ENCODE measurements at places on chromosomes 7 and 10. TPM values are rescaled to one million over a fixed set of nuclear protein-coding genes. Genes with fewer than 3 reads are reported as not detected.
A peak's percentile ranks its signal among the peaks of the same experiment; 100 is the strongest.

SPDYE5 gene
- total RNA-seq = not detected

PIK3CG gene
- total RNA-seq = 1.2 TPM

MRLN gene
- not detected for total RNA-seq

SMO gene
- total RNA-seq = 14.3 TPM

CALML3 gene
- not detected for total RNA-seq

CHST3 gene
- total RNA-seq = 15.8 TPM

PSMC2 gene
- total RNA-seq = 242 TPM

MKX gene
- not detected for total RNA-seq

STOX1 gene
- 1.6 TPM for total RNA-seq

GTF2IRD2 gene
- 6.7 TPM for total RNA-seq

CLDN4 gene
- total RNA-seq = not detected

DNA sequence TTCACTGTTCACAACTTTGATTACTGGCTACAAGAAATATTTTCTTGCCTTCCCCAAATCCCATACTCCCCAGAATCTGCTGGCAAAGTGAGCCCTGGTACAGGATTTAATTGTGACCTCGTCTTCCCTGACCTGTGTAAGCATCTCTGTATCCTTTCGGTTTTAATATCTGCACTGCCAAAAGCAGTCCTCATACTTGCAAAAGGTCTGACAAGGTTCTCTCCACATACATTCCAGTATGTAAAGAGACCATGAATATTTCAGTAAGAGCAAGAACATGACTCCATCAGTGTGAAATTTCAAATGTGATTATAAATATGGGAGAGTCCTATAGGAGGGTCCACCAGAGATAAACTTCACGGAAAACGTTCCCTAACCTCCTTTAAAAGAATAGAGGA, 134.0 kb upstream of the TCF7L2 start:
- DNase-seq = no peak

DNA sequence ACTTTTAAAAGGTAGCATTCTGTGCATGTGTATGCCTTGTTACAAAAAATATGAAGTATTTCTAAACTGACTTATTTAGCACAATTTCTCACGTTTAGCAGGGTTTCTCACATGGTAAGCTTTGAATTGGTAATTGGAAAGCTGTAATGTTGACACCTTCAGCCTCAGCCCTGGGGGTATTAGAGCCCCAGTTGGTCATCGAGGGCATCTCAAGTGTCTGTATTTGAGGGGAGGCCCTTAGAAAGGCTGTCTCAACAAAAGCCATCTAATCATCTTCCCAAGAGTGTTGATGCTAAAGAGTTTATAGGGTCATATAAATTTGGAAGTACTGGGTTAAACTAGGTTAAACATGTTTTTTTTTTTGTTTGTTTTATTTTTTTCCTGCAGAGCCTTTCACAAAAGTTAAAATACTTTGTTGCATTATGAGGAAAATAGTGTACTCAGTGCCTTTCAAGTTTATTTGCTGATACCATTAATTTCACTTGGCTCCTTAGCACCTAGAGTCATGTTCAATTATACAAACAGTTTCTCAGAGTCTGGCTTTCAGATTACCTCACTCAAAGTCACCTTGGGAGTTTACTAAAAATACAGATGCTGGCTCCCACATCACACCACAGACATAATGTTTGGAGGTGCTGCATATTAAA, 134.0 kb downstream of the CD36 start:
- DNase-seq = no peak

DNA sequence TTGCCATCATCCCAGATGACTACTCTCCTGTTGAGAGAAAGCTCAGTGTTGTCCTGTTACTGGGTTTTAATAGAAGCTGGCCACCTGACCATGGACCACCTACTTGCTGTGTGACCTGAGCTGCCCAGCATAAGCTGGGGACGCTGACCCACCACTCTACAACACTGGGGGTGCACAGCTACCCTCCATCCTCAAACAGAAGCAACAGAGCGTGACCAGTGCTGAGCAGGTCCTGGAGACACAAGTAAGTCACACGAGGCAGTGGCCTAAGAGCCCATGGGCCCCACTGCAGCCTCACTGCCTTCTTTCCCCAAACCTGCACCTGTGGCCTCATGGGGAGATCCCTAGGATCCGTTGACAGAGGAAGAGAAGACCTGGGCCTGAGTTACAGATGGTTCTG, 198.6 kb upstream of the ADARB2 start:
- DNase-seq = no peak

GRCh38 chr10:120184547-120185337, 272.3 kb upstream of the PLPP4 start:
- no peak for DNase-seq

DNA sequence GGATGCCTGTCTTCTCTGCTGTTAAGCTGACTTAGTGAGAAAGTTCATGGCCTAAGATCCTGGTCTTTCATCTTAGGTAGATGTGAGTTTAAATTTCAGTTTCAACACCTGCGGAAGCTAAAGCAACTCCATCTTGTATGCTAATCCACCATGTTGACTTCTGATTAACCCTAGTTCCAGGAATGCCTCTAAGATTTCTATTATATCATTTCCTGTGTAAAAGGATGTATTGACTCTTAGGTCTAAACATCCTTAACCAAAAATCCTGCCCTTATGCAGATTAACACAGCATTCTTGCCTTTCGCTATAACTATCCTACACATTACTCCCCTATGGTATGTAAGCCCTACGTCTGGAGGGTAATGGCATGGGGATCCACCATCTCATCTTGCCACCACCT, 94.4 kb upstream of the CCDC6 start:
- DNase-seq = no peak

DNA sequence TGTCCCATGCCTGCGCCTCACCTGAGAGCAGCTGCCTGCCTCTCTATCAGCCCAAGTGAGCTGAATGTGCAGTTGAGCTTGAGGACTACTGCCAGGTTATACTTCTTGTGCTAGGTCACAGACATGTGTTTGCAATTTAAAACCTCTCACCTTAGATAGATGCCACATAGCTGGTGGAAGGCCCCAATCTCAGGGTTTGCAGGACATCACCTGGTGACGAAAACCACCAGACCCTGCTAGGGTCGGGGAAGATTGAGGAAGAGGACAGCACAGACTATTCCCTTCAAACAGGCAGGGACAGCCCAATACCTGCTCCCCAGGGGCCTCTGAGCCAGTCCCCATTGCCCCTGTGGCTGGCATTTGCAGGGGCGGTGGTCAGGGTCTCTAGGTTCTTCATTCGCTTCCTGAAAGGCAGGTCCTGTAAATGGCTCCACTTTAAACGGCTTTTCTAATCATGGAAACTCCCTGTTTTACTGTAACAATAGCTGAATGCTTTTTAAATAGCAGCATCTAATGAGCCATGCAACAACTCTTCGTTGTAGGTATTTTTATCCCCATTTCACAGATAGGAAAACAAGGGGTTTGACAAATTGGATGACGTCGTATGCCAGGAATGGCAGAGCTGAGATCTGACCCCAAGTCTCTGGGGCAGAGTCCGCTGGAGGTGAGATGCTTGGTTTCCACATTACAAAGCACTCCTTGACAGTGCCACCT, 80.1 kb downstream of the EMX2 start:
- no peak for DNase-seq

DNA sequence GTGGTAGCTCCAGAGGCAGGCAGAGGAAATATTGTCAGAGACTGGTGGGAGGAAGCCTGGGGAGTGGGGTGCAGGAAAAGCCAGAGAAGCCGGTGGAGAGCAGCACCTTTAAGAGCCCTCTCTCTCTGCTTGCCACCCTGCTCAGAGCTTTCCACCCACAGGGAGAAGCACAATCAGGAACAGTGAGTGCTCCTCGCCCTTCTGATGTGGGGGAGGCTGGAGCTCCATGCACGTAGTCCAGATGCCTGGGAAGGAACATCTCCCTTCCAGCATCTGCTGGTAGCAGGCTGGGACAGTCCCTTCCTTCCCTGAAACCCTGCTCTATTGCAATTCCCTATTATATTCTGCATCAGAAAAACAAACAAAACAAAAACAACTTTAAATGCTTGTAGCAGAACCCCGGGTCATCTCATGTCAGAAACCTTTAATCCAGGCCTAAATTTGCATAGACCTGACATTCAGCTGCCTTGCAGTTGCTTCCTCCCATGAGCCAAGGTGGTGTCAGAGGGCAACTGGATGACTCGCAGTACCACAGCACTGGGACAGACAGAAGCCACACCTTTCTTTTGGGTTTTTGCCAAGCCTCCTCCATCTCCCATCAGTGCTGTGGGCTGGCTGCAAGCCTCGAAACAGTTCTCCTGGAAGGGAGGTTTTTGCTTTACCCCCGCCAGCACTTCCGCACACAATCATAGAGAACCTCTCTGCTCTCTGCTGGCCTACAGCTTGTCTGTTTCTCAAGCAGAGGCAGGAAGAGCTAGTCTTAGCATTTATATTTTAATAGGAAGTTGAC, 13.1 kb downstream of the AVPI1 start:
- no peak for DNase-seq

DNA sequence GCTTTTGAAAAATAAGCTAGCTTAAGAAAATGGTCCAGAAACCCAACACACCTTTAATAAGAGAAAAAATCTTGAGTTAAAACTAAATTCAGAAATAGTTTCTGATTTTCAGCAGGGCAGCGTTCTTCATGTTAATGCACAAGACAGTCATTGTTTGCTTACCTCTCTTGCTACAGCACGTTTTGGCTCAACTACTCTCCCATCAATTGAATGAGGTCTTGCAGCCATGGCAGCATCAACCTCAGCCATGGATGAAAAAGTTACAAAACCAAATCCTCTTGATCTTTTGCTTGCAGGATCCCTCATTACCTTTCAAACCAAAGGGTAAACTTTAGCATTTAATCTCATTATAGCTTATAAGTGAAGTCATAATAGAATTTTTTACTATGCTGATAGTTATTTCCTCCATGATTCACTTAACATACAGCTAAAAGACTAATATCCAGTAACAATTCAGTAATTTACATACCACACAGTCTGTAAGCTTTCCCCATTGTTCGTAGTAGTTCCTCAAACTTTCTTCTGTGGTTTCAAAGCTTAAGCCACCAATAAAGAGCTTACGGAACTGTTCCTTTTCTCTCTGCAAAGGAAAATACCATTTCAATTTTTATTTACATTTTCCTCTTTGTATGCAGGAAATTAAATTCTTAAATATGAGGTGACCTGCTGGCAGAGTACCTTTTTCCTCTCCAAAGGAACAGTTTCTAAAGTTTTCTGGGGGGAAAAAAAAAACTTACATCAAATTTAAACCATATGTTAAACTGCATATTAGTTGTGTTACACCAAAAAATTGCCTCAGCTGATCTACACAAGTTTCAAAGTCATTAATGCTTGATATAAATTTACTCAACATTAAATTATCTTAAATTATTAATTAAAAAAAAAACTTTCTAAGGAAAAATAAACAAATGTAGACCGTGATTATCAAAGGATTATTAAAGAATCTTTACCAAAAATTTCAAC, 3.1 kb downstream of the HNRNPA2B1 start:
- DNase-seq = peak; percentile 46

DNA sequence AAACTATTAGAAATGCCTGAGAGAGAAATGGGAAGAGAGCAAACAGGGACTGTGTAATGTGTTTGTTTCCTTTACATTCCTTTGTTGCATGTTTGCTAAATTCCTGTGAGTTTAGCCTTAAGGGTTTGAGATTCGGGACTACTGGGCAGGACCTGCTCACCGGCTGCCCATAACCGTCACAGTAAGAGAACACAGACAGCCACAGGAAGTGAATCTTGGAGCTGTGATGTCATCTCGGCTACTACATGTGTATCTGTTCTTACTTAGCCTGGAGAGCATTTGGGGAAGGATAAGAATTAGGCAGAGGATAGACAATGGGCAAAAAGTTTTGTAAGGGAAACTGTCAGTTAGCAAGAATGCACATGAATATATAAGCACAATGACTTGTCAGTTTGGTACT, 485.1 kb upstream of the KLF6 start:
- peak; percentile 78 for DNase-seq

GRCh38 chr7:47535035-47535703, 46.7 kb downstream of the TNS3 start:
- no peak for DNase-seq

DNA sequence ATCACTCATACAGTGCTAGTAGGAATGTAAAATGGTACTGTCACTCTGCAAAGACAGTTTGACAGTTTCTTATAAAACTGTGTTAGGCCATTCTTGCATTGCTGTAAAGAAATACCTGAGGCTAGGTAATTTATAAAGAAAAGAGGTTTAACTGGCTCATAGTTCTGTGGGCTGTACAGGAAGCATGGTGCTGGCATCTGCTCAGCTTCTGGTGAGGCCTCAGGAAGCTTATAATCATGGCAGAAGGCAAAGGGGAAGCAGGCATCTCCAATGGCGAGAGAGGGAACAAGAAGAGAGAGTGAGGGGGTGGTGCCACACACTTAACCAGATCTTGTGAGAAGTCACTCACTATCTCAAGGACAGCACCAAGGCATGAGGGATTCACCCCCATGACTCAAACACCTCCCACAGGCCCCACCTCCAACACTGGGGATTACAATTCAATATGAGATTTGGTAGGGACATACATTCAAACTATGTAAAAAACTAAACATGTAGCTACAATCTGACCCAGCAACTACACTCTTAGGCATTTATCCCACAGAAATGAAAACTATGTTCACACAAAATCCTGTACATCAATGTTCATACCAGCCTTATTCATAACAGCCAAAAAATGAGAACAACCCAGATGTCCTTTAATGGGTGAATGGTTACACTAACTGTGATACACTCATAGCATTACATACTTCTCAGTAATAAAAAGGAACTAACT, 5.0 kb downstream of the ALDH18A1 start:
- DNase-seq = no peak

- no peak for DNase-seq
Observed at GRCh38 chr10:44376472-44377099, 8.3 kb downstream of the CXCL12 start.

DNA sequence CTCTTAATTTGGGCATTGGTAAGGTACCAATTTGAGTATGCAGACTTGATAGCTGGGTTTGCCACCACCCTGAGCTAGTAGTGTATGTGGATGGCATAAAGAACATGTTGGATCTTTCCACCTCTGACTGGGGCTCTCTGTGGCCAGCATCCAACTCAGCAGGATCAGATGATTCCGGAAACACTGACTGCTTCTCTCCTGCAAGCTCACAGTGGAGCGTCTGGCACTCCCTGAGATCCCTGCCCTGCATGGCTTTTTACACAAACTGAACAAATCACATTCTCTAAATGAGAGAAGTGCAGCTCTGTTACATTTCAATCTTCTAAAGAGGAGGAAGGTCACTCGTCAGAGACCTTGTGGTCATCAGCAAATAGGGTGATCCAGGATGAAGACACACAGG, 1057.5 kb downstream of the NRG3 start:
- no peak for DNase-seq

GRCh38 chr10:133022776-133023100, 65.0 kb upstream of the ADGRA1 start:
- no peak for DNase-seq

DNA sequence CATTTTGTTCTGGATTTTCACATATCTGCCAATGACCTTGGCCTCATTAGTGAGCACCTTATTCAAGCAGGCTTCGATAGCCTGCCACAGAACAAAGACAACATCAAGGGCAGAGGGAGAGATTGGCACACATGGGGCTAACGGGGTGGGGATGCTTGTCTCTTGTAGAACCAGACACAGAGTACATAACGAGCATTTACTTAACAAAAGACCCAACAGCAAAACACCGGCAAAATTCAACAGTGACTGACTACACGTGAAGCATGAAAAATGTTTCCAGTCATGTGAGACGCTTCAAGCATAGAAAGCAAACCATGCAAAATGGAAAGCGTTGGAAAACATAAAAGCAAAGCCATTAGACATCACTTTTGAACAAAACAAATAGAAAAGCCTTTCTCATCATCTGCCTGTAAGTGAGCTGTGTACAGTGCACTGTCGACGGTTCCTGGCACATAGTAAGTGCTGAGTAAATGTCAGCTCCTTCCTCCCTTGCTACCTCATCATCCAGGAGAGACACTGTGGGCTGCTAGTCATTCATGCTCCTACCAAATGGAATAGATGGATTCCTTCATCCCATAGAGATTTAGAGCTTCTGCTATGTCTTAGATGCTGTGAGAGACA, 134.4 kb upstream of the AGK start:
- no peak for DNase-seq

Measured in SJSA1 (cell line).